ENCODE measurements at places on chromosomes 4 and X. TPM values are rescaled to one million over a fixed set of nuclear protein-coding genes. Genes with fewer than 3 reads are reported as not detected.

- peak; percentile 15 for DNase-seq
Measured at GRCh38 chr4:180512801-180513475, 1730.3 kb upstream of the TENM3 start.

DNA sequence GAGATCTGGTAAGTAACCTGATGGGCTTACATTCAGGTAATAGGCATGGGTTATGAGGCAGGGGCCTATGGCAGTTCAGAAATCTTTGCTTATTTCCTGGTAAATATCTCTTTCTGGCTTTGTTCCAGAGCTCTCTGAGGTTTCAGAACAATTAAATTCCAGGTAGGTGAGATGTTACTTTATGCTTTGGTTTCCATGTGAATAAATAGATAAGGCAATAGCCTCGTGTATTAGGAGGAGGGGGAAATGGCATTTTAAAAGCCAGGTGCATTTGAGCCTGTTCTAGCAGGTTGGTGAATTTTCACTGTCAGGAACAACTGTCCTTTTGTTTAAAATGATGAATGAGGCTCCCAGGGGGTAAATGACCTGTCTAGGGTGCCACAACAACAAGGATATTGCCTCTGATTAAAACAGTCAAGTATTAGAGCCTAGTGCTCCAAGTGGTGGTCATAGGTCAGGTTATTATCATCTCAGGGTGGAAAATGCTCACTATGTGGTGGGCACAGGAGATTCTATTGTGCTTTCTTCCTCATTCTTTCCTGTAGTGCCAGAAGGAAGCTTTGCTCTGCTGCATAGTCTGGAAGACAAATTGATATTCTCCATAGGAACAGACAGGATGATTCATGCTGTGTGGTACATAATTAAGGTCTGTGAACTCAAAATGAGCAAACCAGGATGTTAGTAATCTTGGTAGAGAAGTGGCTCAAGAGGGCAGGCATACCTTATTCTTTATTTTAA, 296.2 kb downstream of the INPP4B start:
- no peak for DNase-seq

DNA sequence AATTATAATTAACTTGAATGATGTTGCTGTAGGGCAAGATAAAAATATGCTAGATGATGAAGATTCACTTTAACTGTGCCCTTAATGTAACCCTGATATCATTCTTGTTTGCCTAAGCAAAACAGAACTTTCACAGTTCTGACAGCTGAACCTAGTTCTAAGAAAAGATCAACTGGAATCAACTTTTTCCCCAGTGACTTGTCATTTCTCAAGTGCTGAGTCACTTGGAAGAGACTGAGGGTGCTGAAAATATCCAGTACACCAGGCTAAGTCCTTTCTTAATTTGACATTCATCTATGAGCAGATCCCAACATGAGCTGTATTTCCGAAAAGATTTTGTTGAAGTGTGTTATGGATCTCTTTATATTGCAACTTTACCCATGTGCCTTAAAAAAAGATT, 140.4 kb downstream of the MID1IP1 start:
- DNase-seq = no peak

DNA sequence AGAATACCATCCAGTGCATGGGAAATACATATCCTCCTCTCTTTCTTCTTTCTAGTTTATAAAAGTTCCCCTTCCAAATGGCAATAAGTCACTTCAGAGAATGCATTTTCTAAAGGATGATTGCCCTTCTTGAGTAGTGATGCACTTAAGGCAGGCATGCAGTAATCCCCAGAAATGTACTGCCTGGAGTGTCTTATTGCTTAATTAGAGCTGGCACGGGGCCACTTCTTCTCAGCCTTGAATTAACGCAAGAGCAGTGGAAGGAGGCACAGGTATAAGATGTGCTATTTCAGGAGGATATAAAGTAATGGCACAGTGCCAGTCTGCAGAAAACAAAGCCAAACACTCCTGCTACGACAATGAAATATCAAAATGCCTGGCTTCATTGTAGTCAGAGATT, 371.4 kb upstream of the FAM241A start:
- DNase-seq = no peak

The ADH1B gene
- total RNA-seq = 8.4 TPM

DNA sequence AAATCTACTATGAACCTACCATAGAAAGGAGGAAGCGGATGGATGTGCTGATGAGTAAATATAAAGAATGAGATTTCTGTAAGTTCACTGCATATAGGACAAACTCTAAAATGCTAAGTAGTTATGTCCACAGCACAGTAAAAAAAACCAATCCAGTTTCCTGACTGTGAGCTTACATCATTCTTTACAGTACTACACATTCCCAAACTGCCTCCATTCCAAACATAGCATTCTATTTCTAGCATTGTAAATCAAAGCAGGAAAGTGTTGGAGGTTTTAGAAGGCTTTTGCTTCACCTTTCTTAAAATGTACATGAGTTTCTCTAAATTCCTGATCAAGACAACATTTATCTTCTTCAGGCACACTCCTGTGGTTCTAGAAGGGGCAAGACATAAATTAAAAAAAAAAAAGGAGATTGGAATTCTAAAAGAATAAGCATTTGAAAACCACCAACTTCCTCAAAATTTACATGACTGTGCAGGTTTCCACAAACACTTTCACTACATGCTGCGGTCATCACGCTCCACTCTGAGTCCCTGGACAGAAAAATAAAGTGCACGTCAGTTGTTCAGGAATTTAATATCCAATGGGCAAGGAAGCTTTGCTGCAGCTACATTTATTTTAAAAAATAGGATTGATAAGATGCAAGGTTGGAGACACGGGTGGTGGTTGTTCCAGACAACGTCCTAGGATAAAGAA, 297.6 kb upstream of the STS start:
- no peak for DNase-seq

DNA sequence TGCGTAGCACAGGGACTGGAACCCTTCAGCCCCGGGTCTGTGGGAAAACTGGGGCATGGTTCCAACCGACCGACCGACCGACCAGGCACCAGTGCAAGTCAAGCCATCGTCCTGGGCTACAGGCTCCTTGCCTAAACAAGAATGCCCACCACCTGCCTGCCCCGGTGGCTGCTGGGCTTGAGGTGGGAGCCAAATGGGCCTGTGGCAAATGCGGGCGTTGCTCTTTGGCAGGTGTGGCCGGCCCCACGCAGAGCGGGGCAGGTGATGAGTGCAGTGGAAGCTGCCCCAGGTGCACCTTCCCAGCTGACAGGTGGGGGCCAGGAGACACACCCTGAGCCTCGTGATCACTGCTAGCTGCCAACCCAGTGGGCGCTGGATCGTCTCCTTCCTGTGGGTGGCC, 77.9 kb downstream of the MTMR1 start:
- no peak for DNase-seq

The TRPC5OS gene
- total RNA-seq = 0.06 TPM

The DRP2 gene
- 9.8 TPM for total RNA-seq

The NDST4 gene
- 15.6 TPM for total RNA-seq
